ENCODE measurements at places on chromosomes 13 and 19. TPM values are rescaled to one million over a fixed set of nuclear protein-coding genes. Genes with fewer than 3 reads are reported as not detected.

GRCh38 chr19:44702551-44703176 lies 3.7 kb downstream of the CEACAM16 start:
- no peak overlapping the region for H3K27ac ChIP-seq
- no peaks in the 10 kb centered on the region for H3K4me1 ChIP-seq
- no peak for DNase-seq
- H3K36me3 ChIP-seq: no peaks in the 10 kb centered on the region

GRCh38 chr13:49110122-49110912 lies 109.8 kb upstream of the MLNR start:
- H3K4me1 ChIP-seq: peaks cover 15% of the 10 kb centered on the region
- H3K36me3 ChIP-seq: peaks cover 5% of the 10 kb centered on the region
- no peaks in the 10 kb centered on the region for H3K27me3 ChIP-seq

DNA sequence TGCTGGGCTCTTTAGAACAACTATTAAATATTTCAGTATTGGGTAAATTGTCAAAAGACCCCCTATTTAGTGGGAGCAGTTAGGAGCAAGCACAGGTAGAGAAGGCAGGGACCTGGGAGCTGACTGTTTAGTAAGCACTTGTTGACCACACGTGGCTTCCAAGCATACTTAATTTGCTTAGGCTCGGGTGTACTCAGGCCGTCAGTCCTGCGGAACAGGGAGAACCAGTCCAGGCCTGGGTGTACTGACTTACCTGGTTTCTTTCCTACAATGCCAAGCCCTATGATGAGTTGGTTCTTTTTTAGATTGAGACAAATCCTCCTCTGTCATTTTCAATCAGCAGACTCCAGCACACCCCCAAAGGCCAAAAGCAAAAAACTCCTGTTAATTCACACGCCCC lies 90.0 kb downstream of the WDFY2 start:
- H3K27ac ChIP-seq: peak overlapping the region; percentile 32
- peaks cover 4% of the 10 kb centered on the region for H3K36me3 ChIP-seq
- peaks cover 15% of the 10 kb centered on the region for H3K4me1 ChIP-seq
- DNase-seq: no peak

The ZNF492 gene
- total RNA-seq: 0.57 TPM

The IGFLR1 gene
- 59.0 TPM for total RNA-seq

DNA sequence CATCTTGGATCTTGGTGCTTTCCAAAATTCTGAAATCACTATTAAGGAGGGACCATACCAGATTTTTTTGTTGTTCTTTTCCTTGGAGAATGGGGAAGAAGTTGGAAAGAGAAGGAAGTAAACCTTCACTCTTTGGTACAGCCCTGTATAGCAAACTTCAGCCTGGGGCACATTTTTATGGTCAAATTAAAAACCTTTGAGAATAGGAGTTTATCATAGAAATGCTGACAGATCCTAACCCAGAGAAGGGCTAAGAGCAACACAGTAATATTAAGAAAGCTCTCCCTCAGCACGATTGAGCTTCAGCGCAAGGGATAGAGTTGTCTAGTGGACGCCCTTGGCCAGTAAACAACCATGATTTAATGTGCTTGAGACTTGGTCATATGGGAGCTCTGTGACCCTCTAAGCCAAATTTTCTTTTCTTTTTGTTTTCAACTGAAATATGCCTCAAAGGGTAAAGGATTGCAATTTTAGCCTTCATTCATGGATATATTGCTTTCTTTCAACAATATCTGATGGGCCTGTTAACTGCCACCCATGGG lies 294.3 kb upstream of the MAB21L1 start:
- no peaks in the 10 kb centered on the region for H3K27me3 ChIP-seq
- DNase-seq: no peak
- no peak overlapping the region for H3K4me3 ChIP-seq
- no peaks in the 10 kb centered on the region for H3K4me1 ChIP-seq
- H3K27ac ChIP-seq: no peak overlapping the region
- H3K36me3 ChIP-seq: no peaks in the 10 kb centered on the region

GRCh38 chr13:97495678-97496077 lies 61.7 kb downstream of the RAP2A start:
- H3K27me3 ChIP-seq: peaks cover 21% of the 10 kb centered on the region
- H3K4me1 ChIP-seq: no peaks in the 10 kb centered on the region
- DNase-seq: no peak
- no peak overlapping the region for H3K27ac ChIP-seq

DNA sequence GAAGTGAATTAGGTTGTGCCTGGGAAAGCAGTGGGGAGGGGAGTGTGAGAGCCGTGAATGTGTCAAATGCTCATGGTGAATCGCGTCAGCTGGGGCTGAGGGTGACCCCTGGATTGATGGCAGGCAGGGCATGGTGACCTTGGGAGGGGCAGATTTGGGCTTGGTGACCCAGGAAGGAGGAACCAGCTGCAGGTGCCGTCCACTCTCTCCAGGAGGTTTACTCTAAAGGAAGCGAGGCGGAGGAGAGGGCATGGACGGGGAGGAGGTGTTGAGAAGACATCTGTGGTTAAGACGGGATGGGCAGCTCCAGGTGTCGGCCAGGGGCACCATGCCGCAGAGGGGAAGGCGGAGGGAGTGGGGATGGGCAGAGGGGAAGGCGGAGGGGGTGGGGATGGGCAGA lies 28.7 kb downstream of the TMEM255B start:
- DNase-seq: no peak
- peaks cover 2% of the 10 kb centered on the region for H3K36me3 ChIP-seq
- no peak overlapping the region for H3K4me3 ChIP-seq
- no peak overlapping the region for H3K27ac ChIP-seq
- H3K27me3 ChIP-seq: peaks cover 46% of the 10 kb centered on the region
- H3K4me1 ChIP-seq: peaks cover 2% of the 10 kb centered on the region

GRCh38 chr19:30785458-30786137 lies 413.4 kb downstream of the ZNF536 start:
- H3K36me3 ChIP-seq: peaks cover 4% of the 10 kb centered on the region
- H3K4me1 ChIP-seq: no peaks in the 10 kb centered on the region
- no peak overlapping the region for H3K4me3 ChIP-seq
- DNase-seq: no peak
- peaks cover 56% of the 10 kb centered on the region for H3K27me3 ChIP-seq
- H3K27ac ChIP-seq: peak overlapping the region; percentile 54

The FOXO1 gene
- total RNA-seq: 86.1 TPM

DNA sequence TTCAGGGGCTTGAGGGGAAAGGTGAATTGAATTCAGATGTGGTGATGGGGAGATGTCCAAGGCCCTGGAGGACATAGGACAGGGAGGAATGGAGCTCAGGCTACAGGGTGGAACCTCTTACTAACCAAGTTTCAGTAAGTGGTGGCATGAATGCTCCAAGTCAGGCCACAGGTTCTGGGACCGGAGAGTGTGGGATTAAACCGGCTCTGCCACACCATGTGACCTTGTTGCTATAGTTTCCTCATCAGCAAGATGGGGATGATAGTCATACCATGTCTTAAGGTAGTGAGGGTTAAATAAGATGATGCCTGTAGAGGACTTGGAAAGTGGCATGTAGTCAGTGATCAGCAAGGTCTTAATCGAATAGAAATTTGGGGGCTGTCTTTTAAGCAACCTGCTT lies 16.3 kb downstream of the GPR183 start:
- DNase-seq: no peak
- peak overlapping the region; percentile 70 for H3K4me3 ChIP-seq
- H3K27ac ChIP-seq: peak overlapping the region; percentile 98
- no peaks in the 10 kb centered on the region for H3K27me3 ChIP-seq

DNA sequence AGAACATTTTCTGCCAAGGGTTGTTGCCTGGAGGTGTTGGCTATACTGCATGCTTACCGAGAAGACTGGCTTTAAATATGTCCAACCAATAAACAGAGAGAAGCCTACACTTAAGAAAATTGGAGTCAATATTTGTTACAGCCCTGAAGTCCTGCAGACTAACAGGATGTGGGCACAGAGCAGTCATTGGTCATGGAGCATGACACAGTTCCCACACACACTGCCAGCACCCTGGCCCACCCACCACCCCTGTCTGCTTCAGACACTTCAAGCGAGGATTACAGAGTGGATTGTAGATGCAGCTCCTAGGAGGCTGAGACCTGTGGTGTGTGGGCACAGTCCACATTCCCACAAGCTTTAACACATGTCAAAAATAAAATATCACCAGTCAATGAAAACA lies 21.0 kb upstream of the SERP2 start:
- peaks cover 4% of the 10 kb centered on the region for H3K4me1 ChIP-seq
- no peak overlapping the region for H3K27ac ChIP-seq
- H3K4me3 ChIP-seq: no peak overlapping the region
- peaks cover 29% of the 10 kb centered on the region for H3K27me3 ChIP-seq

The C19orf85 gene
- total RNA-seq: not detected

- H3K27me3 ChIP-seq: no peaks in the 10 kb centered on the region
- H3K4me3 ChIP-seq: no peak overlapping the region
- DNase-seq: no peak
- H3K27ac ChIP-seq: no peak overlapping the region
Measured at GRCh38 chr13:37338726-37339385, 233.4 kb upstream of the CSNK1A1L start.

The ZNF574 gene
- total RNA-seq: 23.1 TPM

The CATSPERD gene
- total RNA-seq: not detected

DNA sequence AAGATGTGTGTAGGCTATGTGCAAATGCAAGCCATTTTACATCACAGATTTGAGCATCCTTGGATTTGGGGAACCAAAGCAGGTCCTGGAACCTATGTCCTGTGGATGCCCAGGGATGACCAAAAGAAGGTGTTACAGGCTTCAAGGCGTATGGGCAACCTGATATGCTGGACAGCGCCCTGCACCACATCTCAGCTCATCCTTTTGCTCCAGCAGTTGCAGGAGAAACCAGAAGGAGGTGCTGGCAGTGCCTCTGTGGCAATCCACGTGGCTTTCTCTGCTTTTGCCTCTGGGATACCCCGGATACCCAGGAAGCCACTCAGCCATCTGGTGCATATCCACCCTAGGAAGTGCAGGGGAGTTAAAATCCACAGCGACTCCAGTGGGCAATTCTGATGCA lies 110.3 kb upstream of the VSTM2B start:
- H3K27ac ChIP-seq: no peak overlapping the region
- peaks cover 15% of the 10 kb centered on the region for H3K27me3 ChIP-seq
- peaks cover 2% of the 10 kb centered on the region for H3K4me1 ChIP-seq
- DNase-seq: no peak

The CD37 gene
- total RNA-seq: 288 TPM

DNA sequence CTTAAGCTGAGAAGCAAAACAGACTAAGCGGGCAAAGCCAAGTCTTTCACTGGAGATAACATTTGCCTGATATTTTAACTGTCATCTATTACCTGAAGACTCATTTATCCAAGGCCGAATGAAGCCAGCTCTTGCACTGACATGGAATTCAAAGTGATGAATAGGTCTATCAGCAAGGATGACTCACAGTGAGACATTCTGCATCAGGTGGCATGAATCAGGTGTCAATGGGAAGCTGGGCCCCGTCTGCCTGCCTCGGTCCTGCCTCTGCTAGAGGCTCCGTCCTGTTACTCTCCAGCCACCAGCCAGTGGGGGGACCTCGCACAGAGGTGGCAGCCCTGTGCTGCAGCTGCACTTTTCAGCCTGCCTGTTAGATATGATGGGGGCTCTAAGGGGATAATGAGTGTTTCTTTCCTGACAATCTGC lies 23.5 kb downstream of the STARD13 start:
- no peaks in the 10 kb centered on the region for H3K4me1 ChIP-seq
- H3K27ac ChIP-seq: no peak overlapping the region
- H3K36me3 ChIP-seq: no peaks in the 10 kb centered on the region

- H3K4me3 ChIP-seq: no peak overlapping the region
- H3K27ac ChIP-seq: peak overlapping the region; percentile 76
- H3K4me1 ChIP-seq: peaks cover 17% of the 10 kb centered on the region
- DNase-seq: no peak
Measured at GRCh38 chr19:2533686-2534422, 57.9 kb downstream of the GADD45B start.

The PBX4 gene
- 58.4 TPM for total RNA-seq

The CPB2 gene
- total RNA-seq: not detected

DNA sequence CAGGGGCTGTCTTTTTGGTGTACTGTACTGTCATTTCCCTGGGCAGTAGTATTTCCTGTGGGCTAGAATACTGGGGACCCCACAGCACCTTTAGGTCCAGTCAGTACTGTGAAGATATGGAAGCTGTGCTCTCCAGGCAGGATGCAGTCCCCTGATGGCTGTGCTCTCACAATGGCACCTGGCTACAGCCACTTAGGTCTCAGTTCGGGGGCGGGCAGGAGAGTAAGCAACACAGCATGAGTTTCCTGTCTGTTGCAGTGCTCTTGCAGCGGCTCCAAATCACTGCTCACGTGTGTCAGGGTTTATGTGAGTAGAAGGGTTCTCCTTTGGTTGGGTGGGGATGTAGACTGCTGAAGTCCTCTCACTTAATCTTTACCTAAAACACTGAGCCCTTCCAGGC lies 810.4 kb downstream of the DACH1 start:
- H3K4me3 ChIP-seq: no peak overlapping the region
- DNase-seq: no peak
- no peak overlapping the region for H3K27ac ChIP-seq
- H3K27me3 ChIP-seq: no peaks in the 10 kb centered on the region
- no peaks in the 10 kb centered on the region for H3K4me1 ChIP-seq
- no peaks in the 10 kb centered on the region for H3K36me3 ChIP-seq

- H3K27ac ChIP-seq: no peak overlapping the region
- peaks cover 61% of the 10 kb centered on the region for H3K27me3 ChIP-seq
- no peak for DNase-seq
- H3K4me1 ChIP-seq: peaks cover 3% of the 10 kb centered on the region
- peaks cover 9% of the 10 kb centered on the region for H3K36me3 ChIP-seq
- no peak overlapping the region for H3K4me3 ChIP-seq
Measured at GRCh38 chr19:40560092-40560507, 16.6 kb upstream of the SHKBP1 start.

- DNase-seq: no peak
- H3K36me3 ChIP-seq: peaks cover 12% of the 10 kb centered on the region
- H3K4me1 ChIP-seq: peaks cover 86% of the 10 kb centered on the region
- H3K27me3 ChIP-seq: no peaks in the 10 kb centered on the region
Measured at GRCh38 chr13:45333977-45334922, 6.7 kb downstream of the TPT1 start.

The TBXA2R gene
- total RNA-seq: 1.0 TPM

The ZSWIM4 gene
- total RNA-seq: 5.3 TPM

DNA sequence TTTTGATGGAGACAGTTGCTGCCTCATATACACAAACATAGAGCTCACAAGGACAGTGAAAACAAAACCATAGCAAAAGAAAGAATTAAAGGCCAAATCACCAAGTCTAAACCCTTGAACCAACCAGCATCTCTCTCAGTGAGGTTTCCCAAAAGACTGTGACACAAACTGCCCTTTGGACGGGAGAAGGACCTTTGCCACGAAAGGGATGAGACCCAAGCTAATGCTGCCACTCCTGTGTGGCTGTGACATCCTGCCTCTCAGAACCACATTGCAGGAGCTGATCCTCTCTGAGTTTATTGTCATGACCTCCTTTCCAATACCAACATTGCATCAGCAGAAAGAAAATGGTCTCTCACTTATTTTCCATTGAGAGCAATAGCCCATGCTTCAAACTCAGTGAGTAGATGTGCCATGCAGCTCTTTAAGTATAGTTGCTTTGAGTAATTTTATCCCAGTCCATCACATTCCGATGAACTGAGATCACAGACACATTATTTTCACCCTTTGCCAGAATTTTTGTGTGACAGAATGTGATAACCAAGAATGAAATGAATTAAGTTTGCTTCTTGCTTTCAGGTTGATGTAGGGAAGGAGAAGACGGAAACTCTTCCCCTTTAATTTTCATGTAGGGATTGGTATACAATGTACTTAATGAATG lies 133.5 kb upstream of the IRS2 start:
- H3K4me3 ChIP-seq: no peak overlapping the region
- H3K27me3 ChIP-seq: peaks cover 41% of the 10 kb centered on the region
- H3K4me1 ChIP-seq: no peaks in the 10 kb centered on the region
- H3K36me3 ChIP-seq: no peaks in the 10 kb centered on the region

GRCh38 chr19:41621226-41621625 lies 5.6 kb downstream of the CEACAM4 start:
- no peaks in the 10 kb centered on the region for H3K4me1 ChIP-seq
- H3K27ac ChIP-seq: no peak overlapping the region
- H3K4me3 ChIP-seq: no peak overlapping the region
- DNase-seq: no peak
